ENCODE measurements at places on chromosomes 1 and 21.

DNA sequence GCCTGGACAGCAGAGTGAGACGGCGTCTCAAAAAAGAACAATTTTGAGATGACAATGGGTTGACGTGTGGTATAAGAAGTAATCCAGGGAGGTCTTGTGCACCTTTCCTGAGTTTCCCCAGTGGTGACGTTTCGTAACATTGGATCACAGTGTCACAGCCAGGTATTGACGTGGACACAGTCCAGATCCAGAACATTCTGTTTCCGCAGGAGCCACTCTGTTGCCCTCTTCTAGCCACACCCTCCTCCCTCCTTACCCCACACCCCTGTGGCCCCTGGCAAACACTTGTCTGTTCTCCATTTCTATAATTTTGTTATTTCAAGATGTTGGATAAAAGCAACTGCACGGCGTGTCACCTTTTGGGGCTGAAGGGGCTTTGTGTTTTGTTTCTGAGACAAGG is 6.5 kb upstream of the TRAPPC10 start:
- no peak overlapping the region for H3K4me3 ChIP-seq

DNA sequence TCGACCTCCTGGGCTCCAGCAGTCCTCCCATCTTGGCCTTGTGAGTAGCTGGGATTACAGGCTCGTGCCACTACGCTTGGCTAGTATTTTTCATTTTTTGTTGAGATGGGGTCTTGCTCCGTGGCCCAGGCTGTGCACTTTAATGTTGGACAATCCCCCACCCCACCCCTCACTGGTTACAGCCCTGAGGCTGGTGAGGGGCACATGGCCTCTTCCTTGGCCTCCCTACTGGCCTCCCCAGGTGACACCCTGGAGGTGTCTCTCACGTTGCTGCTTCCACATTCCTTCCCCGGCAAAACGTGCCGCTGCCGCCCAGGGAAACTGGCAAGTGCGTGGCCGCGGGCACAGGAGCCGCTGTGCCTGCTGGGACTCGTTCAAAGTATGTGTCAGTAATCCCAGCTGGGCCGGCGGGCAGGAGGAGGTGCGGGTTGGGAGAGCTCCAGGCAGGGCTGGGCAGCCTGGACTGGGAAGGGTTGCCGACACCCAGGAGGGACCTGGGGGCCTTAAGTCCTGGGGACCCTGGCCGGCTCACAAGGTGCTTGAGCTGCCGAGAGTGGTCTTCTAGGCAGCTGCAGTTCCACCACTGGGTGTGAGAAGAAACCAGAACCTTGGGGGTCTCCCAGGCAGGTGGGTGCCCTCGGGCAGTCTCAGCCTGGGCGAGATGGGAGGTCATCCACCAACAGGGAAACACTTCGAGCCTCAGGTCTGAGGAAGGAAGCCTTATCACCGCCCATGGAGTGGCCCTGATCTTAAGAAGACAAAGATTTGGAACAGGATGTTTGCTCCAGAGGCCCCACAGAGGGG is 6.5 kb downstream of the WNT3A start:
- H3K27ac ChIP-seq: no peak overlapping the region
- H3K4me1 ChIP-seq: peaks cover 14% of the 10 kb centered on the region
- DNase-seq: no peak
- peaks cover 14% of the 10 kb centered on the region for H3K27me3 ChIP-seq

DNA sequence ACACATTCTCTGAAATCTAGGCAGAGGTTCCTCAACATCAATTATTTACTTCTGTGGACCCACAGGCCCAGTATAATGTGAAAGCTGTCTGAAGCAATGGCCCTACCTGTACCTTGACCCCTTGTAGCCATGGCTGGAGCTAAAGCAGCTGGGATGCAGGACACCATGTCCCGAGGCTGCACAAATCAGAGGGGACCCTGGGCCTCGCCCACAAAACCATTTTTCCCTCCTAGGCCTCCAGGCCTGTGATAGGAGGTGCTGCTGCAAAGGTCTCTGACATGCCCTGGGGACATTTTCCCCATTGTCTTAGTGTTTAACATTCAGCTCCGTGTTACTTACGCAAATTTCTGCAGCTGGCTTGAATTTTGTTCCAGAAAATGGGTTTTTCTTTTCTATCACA is 110.5 kb downstream of the BRINP3 start:
- no peak overlapping the region for H3K4me3 ChIP-seq
- H3K27me3 ChIP-seq: no peaks in the 10 kb centered on the region
- H3K27ac ChIP-seq: no peak overlapping the region
- no peaks in the 10 kb centered on the region for H3K36me3 ChIP-seq

GRCh38 chr21:41651830-41652229 is 115.0 kb downstream of the RIPK4 start:
- no peaks in the 10 kb centered on the region for H3K36me3 ChIP-seq
- no peaks in the 10 kb centered on the region for H3K27me3 ChIP-seq
- H3K4me3 ChIP-seq: no peak overlapping the region
- no peaks in the 10 kb centered on the region for H3K4me1 ChIP-seq

Measured in CD4-positive, alpha-beta T cell (primary cell).